Lung (tissue), 17 donors: ENCODE measurements at places on chromosomes 11 and 22.
A peak's percentile ranks its signal among the peaks of the same experiment; 100 is the strongest.

GRCh38 chr11:114569801-114570200, 10.1 kb upstream of the NXPE1 start:
- DNase-seq = no peak
- H3K27me3 ChIP-seq = no peaks in the 10 kb centered on the region
- no peak overlapping the region for H3K27ac ChIP-seq
- no peaks in the 10 kb centered on the region for H3K4me1 ChIP-seq
- no peaks in the 10 kb centered on the region for H3K36me3 ChIP-seq

DNA sequence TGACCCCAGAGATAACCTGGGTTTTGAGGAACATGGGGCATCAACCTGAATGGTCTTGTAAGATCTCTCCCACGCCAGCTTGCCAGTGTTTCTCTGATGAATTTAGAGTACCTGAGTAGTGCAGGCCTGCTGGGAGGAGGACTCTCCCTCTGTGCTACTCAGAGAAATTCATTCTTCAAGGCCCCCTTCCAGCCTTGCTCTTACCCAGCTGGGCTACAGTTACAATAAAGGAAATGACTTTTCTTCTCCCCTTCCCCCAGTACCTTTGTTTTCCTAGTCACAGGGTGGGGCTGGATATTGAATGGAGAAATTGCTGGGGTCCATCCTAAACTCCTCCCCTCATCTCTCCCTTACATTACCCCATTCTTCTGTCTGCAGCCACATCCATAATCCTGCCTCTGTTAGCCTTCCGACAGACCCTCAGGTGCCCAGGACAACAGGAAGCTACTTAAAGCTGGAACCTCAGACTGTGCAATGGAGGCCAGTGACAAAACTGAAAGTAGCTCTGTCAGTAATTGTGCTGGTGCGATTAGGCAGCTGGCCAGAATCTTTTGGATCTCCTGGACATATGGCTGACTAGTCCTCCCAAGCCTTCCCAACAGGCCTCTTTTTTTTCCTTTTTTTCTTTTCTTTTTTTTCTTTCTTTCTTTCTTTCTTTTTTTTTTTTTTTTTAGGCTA, 17.4 kb downstream of the LIMK2 start:
- peak; percentile 87 for DNase-seq
- peaks cover 4% of the 10 kb centered on the region for H3K36me3 ChIP-seq
- H3K4me3 ChIP-seq = no peak overlapping the region
- H3K27ac ChIP-seq = peak overlapping the region; percentile 71
- H3K4me1 ChIP-seq = peaks cover 16% of the 10 kb centered on the region

GRCh38 chr11:103798026-103798425, 238.4 kb upstream of the DDI1 start:
- no peaks in the 10 kb centered on the region for H3K36me3 ChIP-seq

DNA sequence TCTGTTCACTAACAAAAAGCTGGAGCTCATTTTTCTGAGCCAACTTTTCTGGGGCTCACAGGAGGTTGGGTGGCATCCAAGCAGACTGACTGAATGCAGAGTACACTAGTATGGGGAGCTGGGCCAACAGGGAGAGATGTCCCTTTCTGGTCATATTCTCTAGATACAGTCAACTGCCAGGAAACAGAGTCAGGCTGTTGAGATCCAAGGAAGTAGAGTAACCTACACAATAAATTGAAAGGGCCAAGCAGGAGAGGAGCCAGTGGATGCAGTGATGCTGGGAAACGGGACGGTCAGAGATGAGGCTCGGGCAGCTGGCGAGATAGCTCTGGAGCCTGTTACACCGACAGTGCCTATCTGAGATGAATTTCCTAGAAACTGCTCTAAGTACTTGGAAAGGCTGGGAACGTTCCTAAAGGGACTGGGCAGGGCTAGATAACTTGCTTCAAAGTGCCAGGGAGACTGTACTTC, 71.1 kb downstream of the LARGE2 start:
- H3K4me3 ChIP-seq = no peak overlapping the region

GRCh38 chr11:79340535-79340934, 100.3 kb downstream of the TENM4 start:
- H3K4me3 ChIP-seq = no peak overlapping the region
- DNase-seq = no peak
- no peaks in the 10 kb centered on the region for H3K27me3 ChIP-seq

- DNase-seq = no peak
- H3K27me3 ChIP-seq = no peaks in the 10 kb centered on the region
- no peak overlapping the region for H3K27ac ChIP-seq
Observed at GRCh38 chr11:13954591-13954990, 7.9 kb upstream of the SPON1 start.

DNA sequence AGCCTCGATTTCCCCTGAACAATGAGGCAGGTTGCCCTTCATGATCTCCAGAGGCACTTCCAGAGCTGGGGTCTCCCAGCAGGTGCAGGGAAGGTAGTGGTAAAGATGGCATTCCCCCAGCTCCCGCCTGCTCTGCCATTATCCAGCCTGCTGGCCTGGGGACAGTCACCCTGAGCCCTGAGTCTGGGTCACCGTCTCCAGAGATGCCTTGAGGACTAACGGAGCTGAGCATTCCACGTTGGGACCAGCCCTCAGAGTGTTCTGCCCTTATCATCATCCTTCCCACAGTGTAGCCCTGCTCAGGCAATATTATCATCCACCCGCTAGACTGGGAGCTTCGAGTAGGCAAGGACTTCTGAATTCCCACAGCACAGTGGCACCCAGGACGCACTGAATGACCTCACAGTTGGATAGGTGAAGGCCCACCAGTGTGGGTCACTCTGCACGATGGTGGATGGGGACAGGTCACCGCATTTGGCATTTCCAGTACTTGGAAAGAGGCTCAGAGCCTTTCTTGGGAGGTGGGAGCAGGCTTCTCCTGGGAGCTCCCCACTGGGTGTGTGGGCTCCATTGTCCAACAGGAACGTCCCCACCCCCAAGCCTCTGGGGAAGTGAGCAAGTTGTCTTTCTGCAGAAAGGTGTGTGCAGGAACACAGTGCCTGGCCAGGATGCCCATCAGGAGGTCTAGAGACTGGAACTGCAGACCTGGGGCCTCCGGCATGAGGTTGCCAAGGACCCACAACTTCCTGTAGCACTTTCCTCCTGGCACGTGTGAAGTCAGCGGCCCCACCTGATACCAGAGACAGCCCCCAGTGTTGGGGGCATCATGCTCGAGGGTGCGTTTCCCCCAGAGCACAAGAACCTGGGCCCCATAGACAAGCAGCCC, 51.4 kb upstream of the WNT7B start:
- no peaks in the 10 kb centered on the region for H3K36me3 ChIP-seq
- peaks cover 5% of the 10 kb centered on the region for H3K4me1 ChIP-seq
- no peak for DNase-seq
- H3K27me3 ChIP-seq = peaks cover 3% of the 10 kb centered on the region
- no peak overlapping the region for H3K4me3 ChIP-seq

DNA sequence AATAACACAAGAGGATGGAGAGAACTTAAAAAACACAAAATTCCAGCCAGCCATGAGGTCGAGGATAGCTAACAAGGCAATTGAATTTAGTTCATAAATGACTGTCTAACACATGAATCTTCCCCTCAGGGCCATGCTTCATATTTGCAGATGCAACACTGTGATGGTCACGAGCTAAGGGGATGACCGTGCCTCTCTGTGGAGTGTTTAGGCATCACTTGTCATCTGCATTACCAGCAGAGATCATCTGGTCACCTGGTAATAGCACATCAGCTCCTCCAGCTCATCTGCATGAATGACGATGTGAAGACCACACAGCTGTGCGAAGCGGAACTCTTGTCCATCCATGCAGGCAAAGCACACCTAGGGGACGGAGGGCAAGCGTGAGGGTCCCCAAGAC, 20.9 kb upstream of the SLC25A1 start:
- no peak overlapping the region for H3K4me3 ChIP-seq
- no peaks in the 10 kb centered on the region for H3K4me1 ChIP-seq
- no peak for DNase-seq
- no peaks in the 10 kb centered on the region for H3K27me3 ChIP-seq
- peaks cover 6% of the 10 kb centered on the region for H3K36me3 ChIP-seq

DNA sequence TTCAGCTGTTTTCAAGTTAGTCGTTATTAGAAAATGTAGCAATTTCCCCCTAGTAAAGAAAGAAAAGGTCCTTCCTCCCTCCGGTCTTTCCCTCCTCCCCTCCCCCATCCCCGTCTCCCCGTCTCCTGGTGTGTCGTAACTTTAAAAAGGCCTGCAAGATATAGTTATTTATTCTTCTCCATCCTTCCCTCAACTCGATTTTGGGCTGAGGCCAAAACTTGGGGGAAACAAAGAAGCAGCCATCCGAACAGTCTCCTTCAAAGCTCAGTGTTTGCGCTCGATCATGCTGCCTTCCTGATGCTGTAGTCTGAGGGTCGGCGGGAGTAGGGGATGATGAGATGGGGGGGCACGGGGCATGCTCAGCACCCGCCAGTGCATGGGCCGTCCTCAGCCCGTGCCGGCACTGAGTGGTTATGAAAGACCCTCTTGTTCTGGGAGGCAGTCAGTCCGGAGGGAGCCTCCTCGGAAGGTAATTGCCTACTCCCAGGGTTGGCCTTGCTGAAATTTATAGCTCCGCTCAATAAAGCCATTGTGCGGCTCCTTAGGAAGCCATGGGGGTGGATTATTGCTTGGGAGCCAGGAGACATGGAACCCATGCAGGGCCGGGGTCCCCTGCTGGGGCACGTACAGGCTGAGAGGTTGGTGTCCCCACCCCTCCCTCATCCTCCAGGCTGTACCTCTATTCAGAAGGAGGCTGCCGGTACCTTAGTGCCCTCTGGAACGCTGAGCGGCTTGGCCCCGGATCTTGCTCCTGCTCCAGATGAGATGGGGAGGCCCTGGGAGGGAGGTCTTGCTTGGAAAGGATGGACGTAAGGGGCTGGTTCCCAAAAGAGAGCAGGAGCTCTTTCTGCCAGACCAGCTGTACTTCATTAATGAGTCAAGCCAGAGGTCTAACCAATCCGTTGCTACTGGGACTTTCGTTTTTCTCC, 212.7 kb upstream of the CADM1 start:
- H3K4me3 ChIP-seq = no peak overlapping the region
- no peaks in the 10 kb centered on the region for H3K27me3 ChIP-seq
- no peak overlapping the region for H3K27ac ChIP-seq
- peak; percentile 92 for DNase-seq

DNA sequence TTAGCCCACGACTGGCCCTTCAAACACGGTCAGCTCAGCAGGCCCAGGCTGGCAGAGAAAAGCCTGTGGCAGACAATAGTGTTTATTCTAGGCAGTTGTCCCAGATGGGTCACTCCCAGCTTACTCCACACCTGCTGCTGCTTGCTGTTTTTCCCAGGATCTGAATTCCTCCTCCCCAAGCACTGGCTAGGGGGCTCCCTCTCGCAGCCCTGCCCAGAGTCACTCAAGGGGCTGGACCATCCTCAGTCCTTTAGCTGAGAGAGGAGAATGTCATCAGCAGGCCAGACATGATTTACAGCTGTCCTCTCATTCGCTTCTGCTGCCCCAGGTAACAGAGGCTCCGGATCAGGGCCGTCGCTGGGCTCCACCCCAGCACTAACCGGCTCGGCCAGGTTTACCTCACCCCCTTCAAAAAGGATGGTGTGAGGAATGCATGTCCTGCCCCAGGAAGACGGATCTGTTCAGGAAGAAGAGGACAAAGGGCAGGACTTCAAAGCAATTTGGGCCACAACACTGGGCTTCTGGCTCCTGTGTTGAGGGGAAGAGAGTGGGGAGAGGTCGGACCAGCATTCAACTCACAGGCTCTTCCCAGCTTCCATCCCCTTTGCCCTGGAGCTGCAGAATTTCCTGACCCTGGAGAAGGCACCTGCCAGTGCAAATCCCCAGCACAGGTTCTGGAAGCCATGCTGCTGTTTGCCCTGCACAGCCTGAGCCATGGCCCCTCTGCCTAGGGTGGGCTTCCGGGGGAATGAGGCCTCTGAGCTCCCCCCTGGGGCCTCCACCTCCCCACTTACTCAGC, 59.7 kb upstream of the BARX2 start:
- H3K27me3 ChIP-seq = no peaks in the 10 kb centered on the region
- H3K27ac ChIP-seq = no peak overlapping the region
- DNase-seq = no peak
- no peak overlapping the region for H3K4me3 ChIP-seq
- no peaks in the 10 kb centered on the region for H3K4me1 ChIP-seq

- H3K36me3 ChIP-seq = peaks cover 87% of the 10 kb centered on the region
- H3K27ac ChIP-seq = no peak overlapping the region
- no peaks in the 10 kb centered on the region for H3K27me3 ChIP-seq
- peak; percentile 71 for DNase-seq
Observed at GRCh38 chr22:29330753-29331152, 15.3 kb upstream of the RASL10A start.

- H3K4me1 ChIP-seq = peaks cover 15% of the 10 kb centered on the region
- H3K27me3 ChIP-seq = no peaks in the 10 kb centered on the region
- no peak overlapping the region for H3K4me3 ChIP-seq
- no peak overlapping the region for H3K27ac ChIP-seq
- DNase-seq = no peak
Observed at GRCh38 chr11:78763664-78764063, 189.0 kb upstream of the NARS2 start.

DNA sequence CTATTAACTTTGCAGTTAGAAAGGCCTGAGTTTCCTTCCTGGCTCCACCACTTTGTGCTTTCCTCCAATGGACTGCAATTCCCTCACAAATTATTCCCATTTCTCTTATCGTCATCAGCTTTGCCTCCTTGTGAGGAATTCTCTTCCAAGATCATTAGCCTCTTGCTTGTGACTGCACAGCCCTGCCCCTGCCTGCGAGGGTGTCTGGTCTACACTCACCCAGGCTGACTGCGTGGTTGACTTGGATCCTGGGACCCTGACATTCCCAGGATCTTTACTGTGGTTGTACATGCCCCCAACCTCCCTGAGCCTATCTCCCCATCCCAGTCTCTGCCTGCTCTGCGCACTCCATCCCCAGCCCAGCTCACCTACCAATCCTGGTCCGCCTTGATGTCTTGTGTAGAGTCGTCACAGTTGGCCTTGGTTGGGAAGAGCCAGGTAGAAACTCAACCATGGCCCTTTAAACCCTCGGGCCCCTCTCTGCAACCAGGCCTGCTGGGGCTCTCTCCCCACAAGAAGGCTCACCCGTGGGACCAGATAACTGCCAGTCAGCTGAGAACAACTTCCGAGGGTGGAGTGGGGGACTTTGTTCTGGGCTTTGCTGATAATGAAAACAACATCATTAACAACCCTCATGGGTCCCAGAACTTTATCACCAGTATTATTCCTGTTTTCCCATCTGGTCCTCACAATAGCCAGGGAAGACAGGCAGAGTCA, at the start of gene OR2AT4:
OR2AT4 (minus strand) TSS at position 421 of the 717 bp plus-strand sequence.
- H3K27me3 ChIP-seq = no peaks in the 10 kb centered on the region
- no peak within 1 kb of the TSS for H3K4me3 ChIP-seq
- DNase-seq = no peak
- no peaks in the 10 kb centered on the region for H3K36me3 ChIP-seq
- no peak within 1 kb of the TSS for H3K27ac ChIP-seq

- peaks cover 6% of the 10 kb centered on the region for H3K27me3 ChIP-seq
- H3K36me3 ChIP-seq = no peaks in the 10 kb centered on the region
- no peak overlapping the region for H3K4me3 ChIP-seq
- DNase-seq = no peak
- H3K4me1 ChIP-seq = no peaks in the 10 kb centered on the region
Observed at GRCh38 chr11:126968915-126969314, 31.7 kb downstream of the KIRREL3 start.

GRCh38 chr11:251550-251949, 14.8 kb downstream of the PSMD13 start:
- no peak overlapping the region for H3K27ac ChIP-seq
- H3K27me3 ChIP-seq = no peaks in the 10 kb centered on the region
- H3K4me3 ChIP-seq = no peak overlapping the region
- peaks cover 26% of the 10 kb centered on the region for H3K36me3 ChIP-seq

- H3K4me3 ChIP-seq = no peak overlapping the region
- no peak overlapping the region for H3K27ac ChIP-seq
- no peak for DNase-seq
- H3K27me3 ChIP-seq = no peaks in the 10 kb centered on the region
Observed at GRCh38 chr11:7969756-7970646, 4.8 kb upstream of the NLRP10 start.
